Ecto neural progenitor cell (in vitro differentiated cells): ENCODE measurements at places on chromosomes 7 and 10.

DNA sequence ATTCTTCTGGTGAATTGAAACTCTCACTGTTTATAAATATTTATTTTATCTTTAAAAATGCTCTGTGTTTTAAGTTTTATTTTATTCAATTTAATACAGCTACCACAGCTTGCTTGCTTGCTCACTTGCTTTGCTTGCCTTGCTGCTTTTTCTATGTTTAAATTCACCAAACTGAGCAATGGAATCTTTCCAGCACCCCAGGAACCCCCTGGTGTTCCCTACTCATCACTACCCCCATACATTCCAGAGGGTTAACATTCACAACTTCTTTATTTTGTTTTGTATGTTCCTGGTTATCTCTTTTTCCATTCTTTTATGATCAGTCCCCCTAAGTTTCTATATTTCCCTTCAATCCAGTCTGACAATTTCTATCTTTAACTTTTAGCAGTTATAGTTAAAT lies 166.5 kb upstream of the COL1A2 start:
- DNase-seq = no peak

- DNase-seq = no peak
Measured at GRCh38 chr7:92221766-92222165, 23.9 kb downstream of the KRIT1 start.

GRCh38 chr7:73978661-73979563 lies 49.1 kb upstream of the ELN start:
- no peak for DNase-seq

GRCh38 chr10:4730998-4731397 lies 95.0 kb upstream of the AKR1E2 start:
- DNase-seq = no peak

DNA sequence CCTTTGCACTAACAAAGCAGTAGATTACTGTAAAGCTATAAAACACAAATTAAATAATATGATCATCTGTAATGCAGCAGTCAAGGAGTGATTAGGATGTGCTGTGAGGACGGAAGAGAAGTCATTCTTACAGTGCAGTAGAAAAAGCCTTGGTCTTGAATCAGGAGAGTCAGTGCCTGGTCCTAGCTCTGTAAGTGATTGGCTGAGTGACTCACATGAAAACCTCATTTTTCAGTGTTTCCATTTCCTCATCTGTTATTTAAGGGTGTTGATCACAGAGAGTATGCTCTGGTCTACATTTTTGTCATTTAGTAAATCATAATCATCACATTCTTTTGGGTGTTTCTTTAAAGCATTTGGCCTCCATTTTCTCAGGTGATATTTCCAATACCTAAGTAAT lies 717.8 kb downstream of the LRMDA start:
- no peak for DNase-seq

GRCh38 chr10:105806-106205 lies 29.4 kb upstream of the ZMYND11 start:
- no peak for DNase-seq

- no peak for DNase-seq
Measured at GRCh38 chr10:4370376-4370775, 455.6 kb upstream of the AKR1E2 start.

DNA sequence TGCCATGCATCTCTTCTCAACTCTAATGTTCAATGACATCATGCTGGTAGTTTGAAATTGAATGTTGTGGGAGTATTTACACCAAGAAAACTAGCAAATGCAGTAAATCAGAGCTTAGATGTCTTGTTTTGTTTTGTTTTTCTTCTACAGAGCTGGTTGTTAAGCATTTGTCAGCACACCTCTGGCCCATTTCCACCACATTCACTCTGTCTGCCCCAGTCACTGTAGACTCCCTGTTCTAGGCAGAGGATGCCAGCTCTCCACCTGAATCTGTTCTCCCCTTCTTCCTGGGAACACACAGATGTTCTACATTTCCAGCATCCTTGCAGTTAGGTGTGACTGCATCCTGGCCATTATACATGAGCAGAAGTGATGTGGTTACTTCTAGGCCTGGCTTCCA lies 4.1 kb upstream of the ARHGAP22 start:
- no peak for DNase-seq

GRCh38 chr7:108030516-108030915 lies 27.6 kb upstream of the LAMB1 start:
- no peak for DNase-seq

- DNase-seq = no peak
Measured at GRCh38 chr10:26335574-26336093, 102.5 kb upstream of the APBB1IP start.

- no peak for DNase-seq
Measured at GRCh38 chr7:10268034-10268433, 705.6 kb upstream of the PHF14 start.

DNA sequence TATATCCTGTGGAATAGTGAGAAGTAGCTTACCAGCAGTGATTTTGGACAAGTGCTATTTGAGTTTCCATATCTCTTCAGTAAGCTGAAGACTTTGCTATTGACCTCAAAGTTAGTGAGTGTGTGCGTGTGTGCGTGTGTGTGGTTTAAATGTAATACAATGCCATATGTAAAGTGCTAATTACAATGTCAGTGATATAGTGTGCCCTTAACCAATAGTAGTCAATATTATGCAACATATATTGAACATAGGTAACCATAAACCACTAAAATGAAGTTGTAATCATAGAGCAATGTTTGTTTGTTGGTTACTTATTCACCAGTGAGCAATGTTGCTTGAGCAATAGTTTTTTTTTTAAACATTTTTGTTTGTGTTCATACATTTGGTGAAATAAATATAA lies 309.4 kb downstream of the NXPH1 start:
- no peak for DNase-seq
